NCI-H2081 (cell line): ENCODE measurements at places on chromosomes 11 and 22.

GRCh38 chr11:123778511-123778910, 24.2 kb upstream of the OR6X1 start:
- DNase-seq, result no peak

- no peak for DNase-seq
Measured at GRCh38 chr22:44919691-44920090, 90.1 kb downstream of the PHF21B start.

DNA sequence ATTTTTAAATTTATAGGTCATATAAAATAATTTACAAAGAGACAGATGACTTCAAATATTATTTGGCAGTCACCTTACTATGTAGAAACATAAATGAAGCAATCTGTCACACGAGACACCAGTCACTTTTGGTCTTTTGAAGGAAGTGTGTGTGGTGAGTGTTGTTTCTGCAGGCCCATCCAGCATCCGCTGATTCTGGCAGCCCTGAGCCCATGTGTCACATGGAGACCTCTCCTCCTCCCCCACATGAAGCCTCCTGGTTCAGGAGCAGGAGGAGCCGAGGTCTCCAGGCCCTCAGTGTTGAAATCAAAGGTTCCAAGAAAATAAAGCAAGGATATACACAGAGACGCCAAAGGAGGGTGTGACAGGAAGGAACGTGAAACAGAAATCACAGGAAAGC, 60.1 kb downstream of the ARFGAP3 start:
- no peak for DNase-seq

DNA sequence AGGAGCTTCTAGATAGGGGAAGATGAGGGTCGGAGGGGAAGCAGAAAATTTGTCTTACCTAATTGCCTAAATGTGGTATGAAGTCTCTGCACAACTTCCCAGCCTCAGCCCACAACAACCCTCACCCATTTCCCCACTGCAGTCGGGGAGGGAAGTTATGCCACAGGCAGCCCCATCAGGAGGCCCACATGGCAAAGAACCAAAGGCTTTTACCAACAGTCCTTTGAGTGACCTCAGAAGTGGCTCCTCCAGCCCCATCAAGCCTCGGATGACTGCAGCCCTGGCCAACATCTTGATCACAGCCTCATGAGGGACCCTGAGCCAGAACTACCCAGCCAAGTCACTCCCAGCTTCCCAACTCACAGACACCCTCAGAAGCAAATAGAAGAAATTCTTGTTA, 54.8 kb downstream of the CHST1 start:
- DNase-seq, result no peak

DNA sequence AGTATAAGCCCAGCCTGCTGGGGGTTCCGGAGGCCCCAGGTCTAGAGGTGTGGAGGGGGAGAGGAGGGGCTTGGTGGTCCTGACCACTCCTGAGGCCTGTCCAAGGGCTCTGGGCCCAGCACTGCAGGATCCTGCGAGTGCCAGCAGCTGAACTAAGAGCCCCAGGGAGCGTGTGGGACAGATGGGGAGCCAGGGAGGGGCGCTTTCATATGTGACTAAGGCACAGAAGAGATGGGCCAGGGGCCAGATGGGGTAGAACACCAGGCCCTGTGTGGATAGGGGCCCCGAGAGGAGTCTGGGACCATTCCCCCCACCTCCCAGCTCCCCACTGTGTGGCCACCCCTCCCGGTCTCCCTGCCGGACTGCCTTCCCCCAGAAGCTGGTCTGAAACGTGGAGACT, 18.4 kb downstream of the MAFF start:
- DNase-seq, result no peak

DNA sequence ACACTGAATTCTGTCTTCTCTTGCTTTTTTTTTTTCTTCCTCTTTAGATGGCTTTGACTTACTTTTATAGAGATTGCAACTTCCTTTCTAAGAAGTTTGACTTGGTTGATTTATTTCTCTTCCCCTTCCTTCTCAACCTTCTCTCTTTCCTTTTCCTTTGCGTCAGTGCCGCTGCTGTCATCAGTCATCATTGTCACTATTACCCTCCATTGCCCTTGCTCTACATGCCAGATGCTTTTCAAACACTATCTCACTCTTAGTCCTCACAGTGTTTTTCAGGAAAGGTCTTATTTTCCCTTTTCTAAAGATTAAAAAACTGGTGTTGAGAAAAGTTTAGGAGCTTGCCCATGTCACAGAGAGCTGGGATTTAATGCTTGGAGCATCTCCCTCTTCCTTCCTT, 74.7 kb upstream of the C11orf87 start:
- DNase-seq, result no peak

GRCh38 chr11:95404370-95404769, 173.4 kb upstream of the SESN3 start:
- no peak for DNase-seq

DNA sequence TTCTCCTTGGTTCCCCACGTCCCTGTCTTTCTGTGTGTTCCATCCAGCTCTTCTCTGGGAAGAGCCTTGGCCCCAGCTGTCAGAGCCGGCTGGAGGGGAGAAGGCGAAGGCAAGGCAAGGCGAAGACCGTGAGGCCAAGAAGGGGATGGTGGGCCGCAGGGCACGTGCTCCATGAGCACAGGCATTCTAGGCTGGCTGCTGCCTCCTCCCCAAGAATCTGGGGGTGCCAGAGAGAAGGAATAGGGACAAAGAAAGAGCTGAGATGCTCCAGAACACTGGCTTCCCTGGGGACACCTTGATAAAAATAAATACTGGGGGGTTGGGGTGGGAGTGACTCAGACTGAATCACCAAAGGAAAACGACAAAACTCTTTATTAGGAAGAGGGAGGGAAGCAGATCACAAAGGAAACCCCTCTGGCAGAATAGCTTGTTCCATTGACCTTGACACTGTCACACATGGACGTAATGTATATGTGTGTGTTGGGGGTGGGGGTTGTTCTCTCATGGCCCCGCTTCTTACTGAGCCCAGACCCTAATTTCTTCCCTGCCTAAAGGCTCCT, 52.5 kb downstream of the NECTIN1 start:
- DNase-seq, result no peak

- DNase-seq, result no peak
Measured at GRCh38 chr11:126317432-126317755, 13.5 kb downstream of the DCPS start.
